ENCODE measurements at places on chromosomes 6 and 20.

DNA sequence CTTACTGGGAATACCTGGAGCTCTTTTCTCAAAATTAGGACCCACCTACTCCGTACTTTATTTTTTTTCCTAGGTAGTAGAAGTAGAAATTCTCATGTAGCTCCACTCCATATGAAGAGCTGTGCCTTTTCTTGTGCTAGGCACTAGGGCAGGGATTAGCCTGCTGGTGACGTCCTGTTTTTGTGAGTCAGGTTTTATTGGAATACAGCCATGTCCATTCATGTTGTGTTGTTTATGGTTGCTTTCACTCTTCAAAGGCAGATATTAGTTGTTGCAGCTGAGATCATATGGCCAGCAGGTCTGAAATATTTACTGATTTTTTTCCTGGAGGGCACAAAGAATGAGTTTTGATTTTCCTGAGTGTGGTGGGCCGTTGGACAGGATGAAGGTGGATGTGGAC lies 20.5 kb downstream of the XRN2 start:
- no peak for DNase-seq

DNA sequence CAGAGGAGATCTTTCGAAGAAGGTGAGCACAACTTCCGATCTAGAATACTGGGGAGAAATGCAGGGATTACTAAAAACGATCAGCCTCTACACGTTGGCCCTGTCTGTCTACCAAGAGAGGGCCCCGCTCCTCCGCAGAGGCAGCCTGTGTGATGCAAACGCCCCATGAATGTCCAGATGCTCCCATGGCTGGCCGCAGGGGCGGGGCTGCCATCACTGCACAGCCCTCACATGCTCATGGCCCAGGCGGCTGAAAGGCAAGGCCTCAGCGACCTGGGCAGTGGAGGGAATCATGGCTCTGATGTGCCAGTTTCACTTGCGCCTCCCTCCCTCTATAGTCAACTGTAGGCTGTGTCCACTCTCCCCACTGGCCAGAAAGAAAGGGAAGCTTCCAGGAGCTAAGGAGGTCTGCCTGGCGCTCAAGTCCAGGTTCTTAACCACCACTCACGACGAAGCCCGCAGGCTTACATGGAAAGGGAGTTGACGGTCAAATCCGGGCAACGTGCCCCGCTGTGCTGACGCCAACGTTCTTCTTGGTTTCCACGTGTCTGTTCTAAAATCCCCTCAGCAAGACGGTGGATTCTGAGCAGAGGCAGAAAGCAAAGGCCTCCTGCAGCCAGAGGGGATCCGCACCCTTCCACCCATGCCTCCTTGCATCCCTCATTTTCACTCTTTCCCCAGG lies 14.2 kb downstream of the PXDC1 start:
- DNase-seq, result no peak

DNA sequence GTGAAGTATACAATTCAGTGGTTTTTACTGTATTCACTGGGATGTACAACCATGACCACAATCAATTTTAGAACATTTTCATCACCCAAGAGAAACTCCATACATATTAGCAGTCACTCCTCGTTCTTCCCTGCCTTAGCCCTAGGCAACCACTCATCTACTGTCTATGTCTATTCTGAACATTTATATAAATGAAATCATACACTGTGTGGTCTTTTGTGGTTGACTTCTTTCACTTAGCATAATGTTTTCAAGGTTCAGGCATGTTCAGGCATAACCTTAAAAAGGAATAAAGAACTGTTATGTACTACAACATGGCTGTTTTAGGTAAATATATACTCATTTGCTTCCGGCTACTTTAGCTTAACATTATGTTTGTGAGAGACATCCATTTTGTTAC lies 37.3 kb downstream of the BLTP3A start:
- no peak for DNase-seq

- no peak for DNase-seq
Observed at GRCh38 chr6:140252099-140252498, 877.7 kb upstream of the CITED2 start.

DNA sequence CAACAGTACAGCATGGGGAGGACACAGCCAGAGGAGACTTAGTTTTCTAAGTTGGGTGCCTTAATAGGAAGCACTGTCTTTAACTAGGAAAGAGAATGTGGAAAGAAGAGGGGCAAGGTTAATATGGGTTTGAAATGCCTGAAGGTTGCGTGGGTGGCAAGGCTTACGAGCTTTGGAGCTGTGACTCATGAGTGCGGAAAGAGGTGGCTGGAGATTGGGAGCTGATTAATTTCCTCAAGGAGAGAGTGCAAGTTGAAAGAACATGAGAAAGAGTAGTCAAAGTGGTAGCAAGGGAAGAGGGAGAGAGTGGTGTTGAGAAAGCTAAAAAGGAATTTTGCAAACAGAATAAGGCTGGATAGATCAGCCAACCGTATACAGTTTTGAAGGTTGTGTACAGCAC lies 315.1 kb upstream of the PRND start:
- DNase-seq, result no peak

GRCh38 chr6:119124079-119124824 lies 45.8 kb upstream of the FAM184A start:
- DNase-seq, result no peak

DNA sequence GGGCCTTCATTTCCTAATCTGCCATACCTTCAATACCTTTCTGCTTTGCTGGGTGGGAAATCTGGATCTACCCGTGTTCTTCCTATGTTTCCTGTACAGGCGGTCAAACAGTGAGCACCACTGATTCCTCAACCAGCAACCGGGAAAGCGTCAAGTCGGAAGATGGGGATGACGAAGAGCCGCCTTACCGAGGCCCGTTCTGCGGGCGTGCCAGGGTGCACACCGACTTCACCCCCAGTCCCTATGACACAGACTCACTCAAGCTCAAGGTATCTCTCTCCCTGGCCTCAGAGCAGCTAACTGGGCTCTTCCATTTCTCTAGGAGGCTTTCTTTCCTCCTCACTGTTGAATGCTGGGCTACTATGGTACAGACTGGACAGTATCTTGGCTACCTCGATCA lies 190.1 kb downstream of the SASH1 start:
- DNase-seq, result no peak

GRCh38 chr20:23234311-23235078 lies 116.1 kb upstream of the NXT1 start:
- DNase-seq, result no peak

GRCh38 chr6:108068182-108068581 lies 6.4 kb downstream of the OSTM1 start:
- no peak for DNase-seq

- no peak for DNase-seq
Observed at GRCh38 chr6:104540743-104541142, 319.0 kb downstream of the HACE1 start.

DNA sequence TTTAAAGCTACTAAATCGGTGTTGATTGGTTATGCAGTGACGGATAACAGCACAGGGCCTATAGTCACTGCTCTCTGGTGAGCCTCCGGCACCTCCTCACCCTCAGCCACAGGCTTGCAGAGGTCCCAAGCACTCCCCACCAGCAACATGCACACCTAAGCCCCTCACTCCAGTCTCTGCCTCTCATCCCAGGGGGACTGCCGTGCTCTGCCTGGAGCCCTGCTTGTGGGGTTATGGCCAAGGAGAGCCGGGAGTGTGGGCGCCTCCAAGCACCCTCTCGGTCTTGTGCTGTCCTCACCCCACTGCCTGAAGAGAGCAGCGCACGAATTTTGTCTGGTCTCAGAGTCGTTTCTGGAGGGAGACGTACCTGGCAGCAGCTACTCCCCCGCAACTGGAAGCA lies 6.8 kb upstream of the EEF1A2 start:
- DNase-seq, result no peak

DNA sequence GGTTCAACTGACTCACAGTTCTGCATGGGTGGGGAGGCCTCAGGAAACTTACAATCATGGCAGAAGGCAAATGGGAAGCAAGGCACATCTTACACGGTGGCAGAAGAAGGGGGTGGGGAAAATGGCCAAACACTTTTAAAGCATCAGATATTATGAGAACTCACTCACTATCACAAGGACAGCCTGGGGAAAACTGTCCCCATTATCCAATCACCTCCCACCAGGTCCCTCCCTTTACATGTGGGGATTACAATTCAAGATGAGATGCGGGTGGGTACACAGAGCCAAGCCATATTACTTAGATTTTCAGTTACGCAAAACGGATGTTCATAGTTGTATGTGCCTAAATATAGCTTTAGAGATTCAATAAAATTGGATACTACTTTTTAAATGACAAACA lies 25.6 kb downstream of the CYP39A1 start:
- DNase-seq, result no peak

- no peak for DNase-seq
Observed at GRCh38 chr6:5004373-5005037, 668 bp upstream of the RPP40 start.

- DNase-seq, result no peak
Observed at GRCh38 chr20:10798811-10799210, 125.0 kb upstream of the JAG1 start.

DNA sequence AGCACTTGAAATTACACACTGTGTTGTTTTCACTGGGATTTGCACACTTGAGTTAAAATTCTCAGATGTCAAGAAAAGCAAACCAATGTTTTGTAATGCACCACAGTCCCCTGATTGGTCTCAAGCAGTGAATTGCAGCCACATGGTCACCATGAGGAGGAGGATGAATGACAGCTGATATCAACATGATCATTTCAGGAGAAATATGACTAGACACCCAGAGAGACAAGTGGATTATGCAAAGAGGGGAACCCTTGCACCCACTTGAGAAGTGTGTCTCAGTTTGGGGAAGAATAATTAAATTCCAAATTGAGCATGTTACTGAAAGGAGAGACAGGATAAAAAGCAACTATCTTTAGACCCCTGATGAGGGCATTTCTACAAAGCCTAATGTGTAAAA lies 69.3 kb downstream of the UST start:
- no peak for DNase-seq

GRCh38 chr20:50015993-50016770 lies 33.4 kb downstream of the SNAI1 start:
- DNase-seq, result no peak

DNA sequence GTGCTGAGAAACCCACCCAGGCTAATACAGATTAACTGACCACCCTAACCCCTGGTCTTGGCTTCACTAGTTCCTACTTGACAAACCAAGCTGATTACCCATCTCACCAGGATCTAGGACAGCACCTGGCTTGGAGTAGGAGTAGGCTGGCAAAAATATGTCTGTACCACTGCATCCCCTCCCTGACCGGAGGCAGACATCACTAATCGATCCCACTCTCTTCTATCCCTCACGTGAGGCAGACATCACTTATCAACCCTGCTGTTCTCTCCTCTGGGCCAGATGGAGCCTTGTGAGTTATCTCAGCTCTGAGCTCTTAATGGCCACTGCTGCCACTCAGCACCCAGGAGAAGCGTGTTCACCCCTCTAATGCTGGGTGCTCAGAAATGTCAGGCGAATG lies 324.3 kb downstream of the CDH4 start:
- no peak for DNase-seq

DNA sequence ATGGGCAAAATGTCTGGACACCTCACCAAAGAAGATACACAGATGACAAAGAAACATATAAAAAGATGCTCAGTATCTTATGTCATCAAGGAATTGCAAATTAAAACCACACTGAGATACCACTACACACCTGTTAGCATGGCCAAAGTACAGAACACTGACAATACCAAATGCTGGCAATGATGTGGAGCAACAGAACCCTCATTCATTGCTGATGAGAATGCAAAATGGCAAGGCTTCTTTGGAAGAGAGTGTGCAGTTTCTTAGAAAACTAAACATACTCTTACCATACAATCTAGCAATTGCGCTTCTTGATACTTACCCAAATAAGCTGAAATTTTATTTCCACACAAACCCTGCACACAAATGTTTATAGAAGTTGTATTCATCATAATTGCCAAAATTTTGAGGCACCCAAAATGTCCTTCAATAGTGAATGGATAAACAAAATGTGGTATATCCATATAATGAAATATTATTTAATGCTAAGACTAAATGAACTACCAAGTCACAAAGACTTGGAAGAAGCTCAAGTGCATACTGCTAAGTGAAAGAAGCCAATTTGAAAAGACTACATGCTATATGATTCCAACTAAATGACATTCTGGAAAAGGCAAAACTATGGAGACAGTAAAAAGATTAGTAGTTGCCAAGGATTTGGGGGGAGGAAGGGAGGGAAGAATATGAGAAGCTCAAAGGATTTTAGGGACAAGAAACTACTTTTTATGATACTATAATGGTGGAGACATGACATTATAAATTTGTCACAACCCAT lies 50.7 kb downstream of the TNFAIP3 start:
- no peak for DNase-seq

GRCh38 chr6:139175389-139175948 lies 40.6 kb downstream of the HECA start:
- no peak for DNase-seq

GRCh38 chr20:14445310-14445709 lies 107.9 kb upstream of the FLRT3 start:
- no peak for DNase-seq

DNA sequence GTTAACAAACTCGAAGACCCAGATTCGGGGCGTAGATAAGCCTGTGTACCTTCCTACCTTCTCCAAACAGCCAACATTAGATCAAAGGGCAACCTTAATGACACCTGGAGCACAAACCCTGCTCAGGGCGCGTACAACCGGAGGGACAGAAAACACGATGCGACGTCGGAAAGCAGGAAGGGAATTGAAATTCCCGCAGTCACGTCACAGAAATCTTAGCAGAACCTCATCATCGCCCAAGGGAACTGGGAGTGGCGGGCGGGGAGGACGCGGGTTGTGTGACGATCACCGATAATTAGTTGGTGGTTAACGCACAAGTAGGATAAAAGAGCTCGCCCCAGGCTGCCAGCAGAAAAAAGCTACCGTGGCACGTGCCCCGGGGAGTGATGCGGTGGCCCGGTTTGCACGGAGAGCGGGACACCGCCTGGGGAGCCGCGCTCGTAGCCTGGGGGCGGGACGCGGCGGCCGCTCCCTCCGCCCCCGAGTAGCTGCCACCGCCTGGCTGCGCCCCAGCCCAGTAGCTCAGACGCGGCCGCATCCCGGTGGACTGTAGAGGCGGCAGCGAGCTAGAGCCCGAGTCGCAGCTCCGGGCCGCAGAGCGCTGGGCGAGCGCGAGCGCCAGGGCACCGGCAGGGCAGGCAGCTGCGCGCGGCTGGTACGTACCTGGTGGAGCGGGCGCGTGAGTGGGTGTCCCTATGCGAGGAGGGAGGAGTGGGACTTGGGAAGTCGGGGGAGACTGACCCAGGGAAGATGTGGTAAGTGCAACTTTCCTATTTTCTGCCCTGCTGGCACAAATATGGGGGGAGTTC lies at the start of gene PKIB:
PKIB (plus strand) TSS at position 525 of the 809 bp plus-strand sequence. CDS start 107,390 bp downstream, outside the sequence.
- DNase-seq, result peak; percentile 68

GRCh38 chr6:3442431-3443220 lies 14.2 kb downstream of the SLC22A23 start:
- no peak for DNase-seq

Measured in GM13977 (cell line).